RPMI8226 (cell line): ENCODE measurements at places on chromosomes 2 and 18.
A peak's percentile ranks its signal among the peaks of the same experiment; 100 is the strongest.

GRCh38 chr18:28831476-28831875 lies 654.5 kb upstream of the CDH2 start:
- DNase-seq, result no peak

DNA sequence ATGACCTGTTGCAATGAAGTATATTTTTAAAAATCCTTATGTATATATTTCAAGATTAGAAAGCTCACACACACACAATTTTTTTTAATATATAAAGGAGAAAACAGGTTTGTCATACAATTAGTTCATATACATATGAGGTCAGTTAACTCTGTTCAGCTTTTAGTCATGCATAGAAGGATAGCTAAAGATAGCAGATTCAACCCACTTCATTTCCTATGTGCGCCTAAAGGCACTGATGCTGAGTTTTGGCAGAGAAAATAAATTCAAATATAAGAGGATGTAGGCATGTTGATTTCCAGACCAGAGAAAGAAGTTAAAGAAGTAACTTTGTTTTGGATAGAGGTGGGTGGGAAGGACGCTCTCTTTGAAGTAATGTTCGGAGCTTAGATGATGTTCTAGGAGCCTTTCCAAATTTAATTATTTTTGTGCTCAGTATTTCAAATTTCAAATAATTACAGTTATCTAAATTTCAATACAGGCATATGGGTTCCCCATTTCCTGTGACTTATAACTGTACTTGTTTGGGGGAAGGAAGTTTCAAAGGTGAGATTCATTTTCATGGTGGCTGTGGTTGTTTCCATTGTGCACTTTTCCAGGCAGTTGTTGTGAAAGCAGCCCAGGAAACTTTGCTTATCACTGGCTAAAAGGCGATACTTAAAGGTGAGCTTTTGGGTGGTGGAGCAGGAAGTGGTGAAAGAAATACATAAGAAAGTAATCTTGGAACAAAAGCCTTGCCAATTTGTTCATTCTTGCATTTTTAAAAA lies 523.4 kb upstream of the FANCL start:
- no peak for DNase-seq

DNA sequence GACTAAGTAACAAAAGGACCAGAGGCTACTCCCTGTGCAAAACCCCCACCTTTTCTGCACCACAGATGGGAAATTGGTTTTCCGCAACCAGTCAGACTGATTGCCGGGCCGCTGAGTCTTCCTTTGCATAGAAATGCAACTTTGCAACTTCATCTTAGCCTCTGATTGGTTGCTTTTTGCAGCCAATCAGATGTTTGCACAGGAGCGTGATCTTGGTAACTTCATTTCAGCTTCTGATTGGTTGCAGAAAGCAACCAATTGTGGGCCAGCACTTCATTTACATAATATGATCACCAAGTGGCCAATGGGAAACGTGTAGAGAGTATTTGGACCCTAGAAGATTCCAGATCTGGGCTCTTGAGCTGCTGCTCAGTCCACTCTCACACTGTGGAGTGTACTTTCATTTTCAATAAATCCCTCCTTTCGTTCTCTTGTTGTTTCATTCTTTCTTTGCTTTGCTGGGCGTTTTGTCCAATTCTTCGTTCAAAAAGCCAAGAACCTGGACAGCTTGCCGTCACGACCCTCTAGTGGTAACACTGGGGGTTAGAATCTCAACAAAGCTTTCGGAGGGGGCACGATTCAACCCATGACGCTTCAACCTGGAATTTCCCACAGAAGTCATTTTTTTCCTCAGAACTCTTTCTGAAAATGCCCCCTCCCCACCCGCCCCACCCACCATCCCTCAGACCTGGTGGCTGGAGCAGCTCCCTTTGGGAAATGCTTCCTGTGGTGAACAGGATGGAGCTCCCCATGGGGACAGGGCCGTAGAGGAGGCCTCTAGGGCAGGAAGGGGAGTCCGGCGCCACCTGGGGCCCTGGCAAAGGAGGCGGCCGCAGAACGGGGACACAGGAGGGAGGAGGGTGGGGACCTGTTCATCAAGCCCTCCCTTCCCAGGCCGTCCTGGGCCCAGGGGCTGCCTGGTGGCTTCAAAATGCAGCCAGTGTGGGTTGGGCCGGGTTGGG lies 31.8 kb upstream of the KCNF1 start:
- no peak for DNase-seq

DNA sequence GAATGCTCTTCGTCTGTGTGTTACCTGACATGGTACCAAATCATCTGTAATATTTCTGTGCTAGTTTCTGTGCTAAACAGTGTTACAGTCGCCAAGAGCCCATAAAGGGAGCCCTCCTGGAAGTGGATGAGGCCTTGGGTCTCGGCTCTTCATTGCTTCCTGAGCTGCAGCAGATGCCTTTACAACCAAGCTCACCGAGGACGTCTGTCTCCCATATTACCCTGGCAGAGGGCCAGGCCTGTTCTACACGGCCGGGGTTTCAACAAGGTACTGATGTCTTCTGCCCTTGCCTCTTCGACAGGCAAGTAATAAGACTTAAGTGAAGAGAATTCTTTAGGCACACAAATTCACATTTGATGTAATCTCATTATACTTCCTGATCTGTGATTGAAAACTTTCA lies 16.8 kb downstream of the RPL31 start:
- no peak for DNase-seq

DNA sequence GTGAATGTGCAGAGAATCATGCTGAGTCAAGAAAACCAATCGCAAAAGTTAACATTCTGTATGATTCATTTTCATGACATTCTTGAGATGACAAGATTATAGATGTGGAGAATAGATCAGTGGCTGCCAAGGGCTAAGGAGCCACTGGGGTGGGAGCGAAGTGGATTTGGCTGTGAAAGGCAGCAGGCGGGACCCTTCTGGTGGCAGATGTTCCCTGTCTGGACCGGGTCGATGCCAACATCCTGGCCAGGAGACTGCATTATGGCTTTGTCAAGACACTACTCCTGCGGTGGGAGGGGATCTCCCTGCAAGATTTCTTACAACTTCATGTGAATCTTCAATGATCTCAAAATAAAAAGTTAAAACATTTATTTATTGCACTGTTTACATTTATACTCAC lies 427.9 kb downstream of the GALR1 start:
- no peak for DNase-seq

DNA sequence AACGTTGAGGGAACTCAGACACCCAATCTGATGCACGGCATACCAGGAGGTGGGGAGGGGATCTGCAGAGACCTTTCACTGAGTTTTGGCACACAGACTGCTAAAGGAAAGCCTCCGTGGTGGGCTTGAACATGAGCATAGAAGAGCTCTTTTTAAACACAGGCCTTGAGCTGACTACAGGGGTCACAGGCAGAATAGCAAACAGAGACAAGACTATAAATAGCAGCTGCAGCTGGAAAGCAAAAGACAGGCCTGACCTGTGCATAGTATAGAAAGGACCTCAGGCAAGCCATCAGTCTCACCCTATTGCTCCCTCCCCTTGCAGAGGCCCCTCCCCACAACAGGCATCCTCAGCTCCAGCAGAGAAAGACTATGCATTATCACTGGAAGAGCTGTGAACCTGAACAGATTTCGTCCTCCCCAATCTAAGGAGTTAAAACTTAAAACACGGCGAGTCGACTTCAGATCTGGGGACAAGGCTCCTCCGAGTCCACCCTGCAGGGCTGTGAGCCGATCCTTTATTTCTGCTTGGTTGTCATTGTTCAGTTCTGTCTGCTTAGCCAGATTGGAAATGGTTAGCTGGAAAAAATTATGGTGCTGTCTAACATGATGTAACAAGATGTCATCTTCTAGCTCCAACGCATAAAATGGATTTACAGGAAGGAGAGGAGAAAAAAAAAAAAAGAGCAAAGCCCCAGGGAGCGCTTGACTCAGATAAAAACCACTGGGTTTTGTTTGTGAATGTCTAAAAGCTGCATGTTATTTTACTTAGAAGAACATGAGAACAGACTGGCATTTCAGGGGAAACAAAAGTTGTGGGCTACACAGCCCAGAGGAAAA lies 25.2 kb upstream of the LCLAT1 start:
- peak; percentile 33 for DNase-seq

- no peak for DNase-seq
Measured at GRCh38 chr2:29650631-29651097, 270.7 kb downstream of the ALK start.

GRCh38 chr18:23880931-23881617 lies 133.5 kb upstream of the TTC39C start:
- no peak for DNase-seq
